ENCODE measurements at places on chromosomes 12 and 14.

GRCh38 chr14:68896132-68896531 lies 83.0 kb downstream of the ACTN1 start:
- no peak for DNase-seq

GRCh38 chr12:93448796-93449195 lies 7.0 kb upstream of the UBE2N start:
- no peak for DNase-seq

DNA sequence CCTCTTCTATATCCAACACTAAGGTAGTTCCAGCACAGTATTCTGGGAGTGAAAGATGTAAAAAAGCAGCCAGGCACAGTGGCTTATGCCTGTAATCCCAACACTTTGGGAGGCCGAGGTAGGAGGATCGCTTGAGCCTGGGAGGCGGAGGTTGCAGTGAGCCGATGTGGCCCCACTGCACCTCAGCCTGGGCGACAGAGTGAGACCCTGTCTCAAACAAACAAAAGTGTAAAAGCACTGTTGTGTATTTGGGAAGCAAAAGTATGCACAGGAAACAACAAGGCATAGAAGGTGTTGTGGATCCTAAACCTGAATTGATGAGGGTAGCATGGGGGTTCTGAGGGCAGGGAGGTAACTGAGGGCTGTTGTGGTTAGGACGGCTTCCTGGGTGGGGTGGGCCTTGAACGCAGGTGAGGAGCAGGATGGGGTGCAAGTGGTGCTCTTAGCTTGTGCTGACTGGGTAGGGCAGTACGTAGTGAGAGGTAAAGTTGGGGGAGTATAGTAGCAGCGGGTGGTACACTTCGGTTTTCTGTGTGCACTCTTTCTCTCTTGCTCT lies 64.2 kb downstream of the RASSF3 start:
- no peak for DNase-seq

DNA sequence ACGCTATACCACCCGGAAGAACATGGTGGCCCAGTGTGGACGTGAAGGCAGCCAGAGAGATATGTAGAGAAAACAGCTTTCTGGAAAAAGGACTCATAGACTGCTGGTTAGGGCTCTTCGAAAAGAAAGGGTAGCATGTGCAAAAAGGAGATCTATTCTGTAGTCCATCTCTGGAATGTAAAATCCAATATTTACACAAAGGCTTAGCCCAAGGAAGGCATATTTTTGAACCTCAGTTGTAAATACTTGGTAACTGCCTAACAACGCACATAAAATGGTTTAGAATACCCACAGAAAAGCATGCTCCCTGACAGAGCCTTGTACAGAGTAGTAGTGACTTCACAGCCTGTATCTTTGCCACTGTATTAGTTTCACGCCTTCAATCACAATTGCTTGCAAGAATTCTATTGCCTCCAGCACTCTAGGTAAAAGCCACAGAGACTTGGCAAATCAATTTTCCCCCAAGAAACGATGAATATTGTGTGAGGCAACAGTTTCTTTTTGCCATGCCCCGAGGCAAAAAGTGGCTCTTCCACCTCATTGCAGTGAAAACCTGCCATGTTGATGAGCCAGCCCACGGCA lies 59.2 kb downstream of the TRIM9 start:
- DNase-seq = no peak

- DNase-seq = peak; percentile 18
Measured at GRCh38 chr12:46786774-46787173, 39.0 kb downstream of the SLC38A4 start.

- DNase-seq = no peak
Measured at GRCh38 chr12:92828565-92828964, 100.5 kb downstream of the EEA1 start.

DNA sequence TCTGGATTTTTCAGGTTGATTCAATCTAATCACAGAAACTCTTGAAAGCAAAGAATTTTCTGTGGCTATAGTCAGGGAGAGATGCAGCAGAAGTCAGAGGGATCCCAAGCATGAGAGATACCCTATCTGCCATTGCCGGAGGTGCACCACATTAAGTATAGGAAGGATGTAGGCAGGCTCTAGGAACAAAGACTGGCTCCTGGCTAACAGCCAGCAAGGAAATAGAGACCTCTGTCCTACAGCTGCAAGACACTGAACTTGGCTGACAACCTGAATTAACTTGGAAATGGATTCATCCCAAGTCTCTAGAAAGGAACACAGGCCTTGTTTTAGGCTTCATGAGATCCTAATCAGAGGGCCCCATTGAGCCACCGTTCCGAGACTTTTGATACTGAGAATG lies 364.9 kb upstream of the FLRT2 start:
- DNase-seq = no peak

DNA sequence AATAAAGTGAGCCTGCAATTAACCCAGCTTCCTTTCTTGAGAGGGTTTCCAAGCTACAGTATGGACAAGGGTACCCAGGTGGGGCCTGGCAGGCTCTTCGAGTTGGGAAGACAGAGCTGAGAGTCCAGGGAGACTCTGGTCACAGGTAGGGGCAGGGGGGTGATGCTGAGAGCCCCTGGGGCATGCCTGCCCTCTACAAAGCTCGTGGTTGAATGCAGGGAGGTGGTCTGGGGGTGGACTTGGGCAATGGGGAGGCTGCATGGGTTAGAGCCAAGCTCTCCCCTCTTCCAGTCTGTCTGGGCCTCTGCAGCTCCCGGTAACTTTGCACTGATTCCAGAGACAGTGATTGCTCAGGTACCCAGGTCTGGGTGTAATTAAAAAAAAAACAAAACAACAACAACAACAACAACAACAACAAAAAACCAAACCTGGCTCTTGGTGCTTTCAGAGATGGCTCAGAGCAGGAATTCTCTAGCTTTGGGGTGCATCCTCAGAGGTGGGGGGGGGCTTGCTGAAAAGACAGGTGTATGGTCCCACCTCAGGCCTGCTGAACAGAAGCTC lies 30.8 kb upstream of the PPP2R5C start:
- DNase-seq = no peak

DNA sequence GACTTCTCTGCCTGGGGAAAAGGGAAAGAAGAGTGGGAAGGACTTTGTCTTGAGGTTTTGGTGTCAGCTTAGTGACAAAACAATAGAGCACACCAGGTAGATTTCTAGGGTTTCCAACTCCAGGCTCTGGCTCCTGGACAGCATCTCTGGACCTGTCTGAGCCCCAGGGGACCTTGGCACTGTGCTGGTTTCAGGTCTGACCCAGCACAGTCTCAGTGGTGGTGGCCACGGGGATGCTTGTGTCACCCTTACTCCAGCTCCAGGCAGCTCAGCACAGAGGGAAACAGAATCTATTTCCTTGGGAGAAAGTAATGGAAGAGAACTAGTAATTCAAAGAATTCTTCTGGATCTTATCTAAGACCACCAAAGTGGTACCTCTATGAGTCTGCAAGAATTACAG lies 11.1 kb upstream of the CKAP4 start:
- no peak for DNase-seq

DNA sequence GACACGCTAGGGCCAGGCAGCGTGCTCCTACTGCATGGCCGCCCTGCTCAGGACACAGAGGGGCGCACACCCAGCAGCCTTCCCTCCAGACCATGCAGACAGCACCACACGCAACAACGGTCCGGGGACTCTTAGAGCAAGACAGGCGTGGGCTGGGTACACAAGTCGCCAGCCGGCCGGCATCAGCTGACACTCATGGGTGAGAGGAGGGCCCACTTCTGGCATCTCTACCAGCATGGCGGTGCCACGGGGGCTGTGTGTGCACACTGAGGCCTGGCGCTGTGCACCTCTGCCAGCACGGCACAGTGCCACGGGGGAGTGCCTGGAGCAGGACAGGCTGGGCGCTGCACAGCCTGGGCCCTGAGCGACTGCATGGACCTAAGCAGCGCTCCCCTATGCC lies 6.7 kb upstream of the BTBD6 start:
- DNase-seq = no peak

Data from HTR-8/SVneo (cell line).